T-helper 22 cell (primary cell): ENCODE measurements at places on chromosomes 5 and 9.

GRCh38 chr9:93303258-93303771 is 119.4 kb downstream of the WNK2 start:
- no peak for DNase-seq

DNA sequence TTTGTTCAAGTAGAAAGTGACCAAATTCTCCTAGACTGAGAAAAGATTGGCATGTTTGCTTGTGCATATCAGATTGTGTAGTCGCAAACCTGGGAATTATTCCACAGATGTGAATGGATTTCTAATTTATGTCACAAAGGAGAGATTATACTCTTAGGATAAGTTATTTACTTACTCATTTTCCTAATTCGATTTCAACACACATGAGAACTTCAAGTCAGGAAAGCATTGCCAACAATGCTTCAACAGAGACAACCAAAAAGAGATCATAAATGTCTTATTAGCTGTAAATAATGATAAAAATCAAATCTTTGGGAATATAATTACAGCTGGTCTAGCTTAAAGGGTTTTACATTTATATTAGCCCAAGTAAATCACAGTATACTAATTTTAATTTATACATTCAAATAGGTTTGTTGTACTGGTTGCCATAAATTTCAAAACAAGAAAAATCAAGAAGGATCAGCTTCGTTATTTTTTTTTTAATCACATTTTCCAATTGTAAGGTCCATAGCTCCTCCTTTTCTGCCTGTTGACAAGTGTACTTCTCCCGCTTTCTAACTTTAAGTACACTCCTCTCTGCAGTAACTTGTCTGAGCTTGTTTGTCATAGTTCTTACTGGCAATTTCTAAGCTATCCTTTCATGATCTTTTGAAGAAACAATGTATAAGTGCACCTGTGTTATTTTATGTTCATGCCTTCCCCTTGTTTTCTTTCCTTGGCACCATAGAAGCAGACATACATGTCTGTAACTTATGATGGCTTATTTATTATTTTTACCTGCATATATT is 246.6 kb downstream of the DEPDC1B start:
- DNase-seq = no peak

DNA sequence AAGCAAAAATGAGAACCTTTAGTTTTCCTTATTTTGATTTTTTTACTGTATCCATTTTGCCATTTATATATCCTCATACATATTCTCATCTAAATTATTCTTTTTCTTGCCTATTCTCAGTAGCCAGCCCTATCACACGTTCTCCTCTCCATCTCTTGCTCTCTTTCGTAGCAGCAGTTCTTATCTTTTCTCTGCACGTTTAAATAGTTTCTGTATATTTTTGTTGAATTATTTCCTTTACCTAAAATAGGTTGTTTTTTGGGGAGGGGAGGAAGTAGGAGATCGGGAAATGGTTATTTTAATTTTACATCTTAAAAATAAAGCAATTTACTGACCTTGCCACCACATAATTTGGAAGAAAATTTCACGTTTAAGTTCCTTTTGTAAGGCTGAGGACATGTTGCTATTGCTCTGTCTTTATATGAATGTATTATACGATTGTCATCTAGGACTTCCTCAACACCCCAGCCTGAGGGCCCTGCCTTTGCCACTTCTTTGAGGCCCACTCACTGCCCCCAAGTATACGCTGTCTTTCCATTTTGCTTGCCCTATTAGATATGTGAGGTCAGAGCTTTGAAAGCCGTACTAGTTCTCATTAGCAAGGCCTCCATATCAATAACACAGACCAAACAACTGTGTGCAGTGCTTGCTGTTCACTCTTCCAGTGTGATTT is 140.3 kb downstream of the GNAQ start:
- DNase-seq = no peak

DNA sequence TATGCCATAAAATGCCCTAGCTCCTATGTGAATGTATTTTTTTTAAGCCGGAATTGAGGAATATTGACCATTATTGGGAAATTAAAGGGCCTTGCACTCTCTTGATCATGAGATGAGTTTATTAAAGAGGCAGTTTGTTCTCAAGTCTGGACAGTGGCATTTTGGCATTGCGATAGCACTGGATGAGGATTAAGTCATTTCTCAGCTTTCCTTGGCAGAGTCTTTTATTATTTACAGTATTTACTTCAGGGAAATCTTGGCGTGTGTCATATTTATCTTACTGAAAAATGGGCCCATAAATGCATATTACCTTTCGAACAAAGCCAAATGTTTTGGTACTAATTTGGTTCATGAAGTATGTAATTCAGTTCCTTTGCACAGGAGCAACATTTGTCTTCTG is 194.4 kb downstream of the EBF1 start:
- no peak for DNase-seq

DNA sequence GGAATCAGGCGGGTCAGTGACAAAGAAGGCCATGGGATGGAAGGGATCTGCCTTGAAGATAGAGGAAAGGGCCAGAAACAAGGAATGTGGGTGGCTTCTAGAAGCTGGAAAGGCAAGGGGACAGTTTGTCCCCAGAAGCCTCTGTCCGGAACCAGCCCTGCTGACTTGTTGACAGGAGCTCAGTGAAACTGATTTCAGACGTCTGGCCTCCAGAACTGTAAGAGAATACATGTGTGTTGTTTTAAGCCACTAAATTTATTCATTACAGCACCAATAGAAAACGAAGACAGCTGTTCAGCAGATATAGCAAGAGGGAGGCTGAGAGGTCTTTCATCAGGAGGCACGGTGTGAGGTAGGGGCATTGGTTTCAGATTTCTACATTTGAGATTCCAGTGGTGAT is 422.5 kb downstream of the KDM4C start:
- DNase-seq = no peak

GRCh38 chr9:136550439-136551289 is 4.8 kb upstream of the NOTCH1 start:
- DNase-seq = no peak

DNA sequence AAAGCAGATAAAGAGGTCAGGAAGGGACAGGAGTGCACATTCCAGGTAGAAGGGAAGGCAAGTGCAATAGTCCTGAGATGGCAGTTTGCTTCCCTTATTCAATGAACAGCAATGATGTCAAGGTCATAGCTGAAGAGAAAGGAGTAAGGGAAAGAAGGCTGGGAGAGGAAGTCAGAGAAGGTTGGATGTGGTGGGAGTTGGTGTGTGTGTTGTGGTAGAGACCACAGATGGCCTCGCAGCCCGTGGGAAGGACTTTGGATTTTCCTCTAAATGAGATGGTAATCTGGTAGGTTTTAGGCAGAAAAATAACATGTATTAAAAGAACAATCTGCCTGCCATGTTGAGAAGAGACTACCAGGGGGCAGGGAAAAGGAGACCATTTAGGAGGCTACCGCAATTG is 25.1 kb upstream of the LPAR1 start:
- DNase-seq = no peak

- no peak for DNase-seq
Observed at GRCh38 chr5:127957183-127957582, 126.4 kb upstream of the SLC12A2 start.

DNA sequence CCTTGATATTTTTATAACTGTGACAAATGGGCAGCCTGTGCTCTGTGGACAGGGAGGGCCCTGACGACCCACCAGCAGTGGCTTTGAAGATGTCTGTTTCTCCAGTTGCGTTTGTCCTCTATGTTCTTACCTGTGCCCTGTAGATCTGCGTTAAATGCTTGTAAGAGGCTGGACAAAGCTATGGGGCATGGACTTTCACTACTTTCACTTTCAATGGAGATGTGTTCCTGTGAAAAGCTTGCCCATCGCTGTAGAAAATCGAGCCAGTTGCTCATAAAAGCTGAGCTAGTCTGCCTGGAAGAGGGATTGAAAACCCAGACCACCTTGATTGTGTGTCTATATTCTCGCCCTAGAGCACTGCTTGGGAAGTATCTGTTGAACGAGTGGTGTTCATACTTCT is 74.1 kb downstream of the PSAT1 start:
- DNase-seq = no peak

DNA sequence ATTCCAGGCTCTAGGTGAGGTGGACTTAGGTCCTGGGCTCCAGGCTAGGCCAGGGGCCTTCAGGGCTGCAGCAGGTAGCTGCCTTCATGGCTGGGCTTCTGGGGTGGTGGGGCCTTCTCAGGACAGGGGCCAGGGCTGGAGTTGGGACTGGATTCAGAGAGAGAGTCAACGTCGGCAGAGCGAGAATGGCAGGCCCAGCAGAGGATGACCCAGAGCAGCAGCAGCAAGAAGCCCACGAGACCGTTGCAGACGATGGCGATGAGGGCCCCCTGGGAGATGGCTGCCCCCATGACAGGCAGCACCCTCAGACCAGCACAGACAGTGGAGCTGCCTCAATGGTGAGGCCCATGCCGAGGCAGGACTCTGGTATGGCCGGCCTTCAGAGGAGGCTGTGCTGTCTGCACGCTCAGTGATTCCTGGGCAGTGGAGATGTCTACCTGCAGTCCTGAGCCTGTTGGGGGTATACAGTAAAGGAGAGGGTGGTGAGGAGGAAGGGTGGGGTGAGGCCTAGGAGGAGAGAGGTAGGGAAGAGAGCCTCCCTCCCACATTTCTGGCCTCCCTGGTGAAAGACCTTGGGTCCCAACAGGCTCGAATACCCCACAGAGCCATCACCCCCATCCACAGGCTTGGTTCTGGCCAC is 1.3 kb downstream of the ENHO start:
- DNase-seq = no peak

- no peak for DNase-seq
Observed at GRCh38 chr5:171477101-171477500, 57.7 kb downstream of the FGF18 start.

DNA sequence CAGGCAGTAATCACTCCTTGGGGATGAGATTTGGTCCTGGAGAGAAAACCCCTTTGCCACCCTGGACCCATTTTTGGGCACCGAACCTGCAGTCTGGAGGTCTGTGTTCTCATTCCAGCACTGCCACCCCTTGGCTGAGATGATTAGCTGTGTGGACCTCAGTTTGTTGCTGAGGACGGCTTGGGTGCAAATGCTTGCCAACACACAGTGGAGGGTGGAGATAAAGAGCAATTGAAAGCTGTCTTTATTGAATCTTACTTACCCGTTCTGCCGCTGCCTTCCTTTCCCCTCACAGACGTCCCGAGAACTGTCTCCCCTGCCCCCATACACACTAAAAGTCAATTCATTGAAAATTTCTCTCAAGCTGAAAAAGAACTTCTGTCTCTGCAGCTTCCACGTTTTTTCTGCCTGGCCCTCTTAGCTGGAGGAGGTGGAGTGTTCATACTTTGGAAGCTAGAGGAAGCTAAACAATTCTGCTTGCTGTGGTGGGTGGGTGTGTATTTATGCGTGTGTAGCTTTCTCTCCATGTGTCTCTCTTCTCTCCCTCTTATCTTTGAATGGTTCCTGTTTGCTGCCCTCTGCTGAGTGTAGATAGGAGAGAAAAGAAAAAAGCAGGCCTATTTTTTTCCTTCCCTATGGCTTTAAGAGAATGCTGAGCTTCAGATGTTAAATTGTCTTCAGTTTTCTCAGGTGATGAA is 6.6 kb downstream of the GALNT10 start:
- no peak for DNase-seq

DNA sequence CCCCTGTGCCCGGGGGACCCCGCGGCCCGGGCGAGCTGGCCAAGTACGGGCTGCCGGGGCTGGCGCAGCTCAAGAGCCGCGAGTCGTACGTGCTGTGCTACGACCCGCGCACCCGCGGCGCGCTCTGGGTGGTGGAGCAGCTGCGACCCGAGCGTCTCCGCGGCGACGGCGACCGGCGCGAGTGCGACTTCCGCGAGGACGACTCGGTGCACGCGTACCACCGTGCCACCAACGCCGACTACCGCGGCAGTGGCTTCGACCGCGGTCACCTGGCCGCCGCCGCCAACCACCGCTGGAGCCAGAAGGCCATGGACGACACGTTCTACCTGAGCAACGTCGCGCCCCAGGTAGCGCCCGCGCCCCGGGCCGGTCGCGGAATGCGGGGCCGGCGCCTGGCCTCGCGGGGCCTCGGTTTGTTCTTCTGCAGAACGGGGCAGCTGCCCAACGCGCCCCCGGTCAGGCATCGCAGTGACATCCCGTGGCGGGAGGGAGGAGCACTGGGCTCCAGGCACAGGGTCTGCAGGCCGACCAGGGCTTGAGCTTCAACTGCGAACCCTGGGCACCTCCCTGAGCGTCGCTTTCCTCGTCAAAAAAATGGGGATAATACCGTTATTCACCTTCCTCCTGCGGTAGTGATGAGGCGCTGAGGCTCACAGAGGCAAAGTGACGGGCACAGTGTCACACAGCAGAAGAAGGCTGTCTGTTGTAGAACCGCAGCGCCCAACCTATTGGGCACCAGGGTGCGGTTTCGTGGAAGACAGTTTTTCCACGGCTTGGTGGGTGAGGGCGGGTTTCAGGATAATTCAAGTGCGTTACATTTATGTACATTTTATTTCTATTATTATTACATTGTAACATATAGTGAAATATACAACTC is 777 bp downstream of the ENDOG start:
- DNase-seq = no peak

GRCh38 chr5:601771-602465 is 10.2 kb upstream of the CEP72 start:
- no peak for DNase-seq

DNA sequence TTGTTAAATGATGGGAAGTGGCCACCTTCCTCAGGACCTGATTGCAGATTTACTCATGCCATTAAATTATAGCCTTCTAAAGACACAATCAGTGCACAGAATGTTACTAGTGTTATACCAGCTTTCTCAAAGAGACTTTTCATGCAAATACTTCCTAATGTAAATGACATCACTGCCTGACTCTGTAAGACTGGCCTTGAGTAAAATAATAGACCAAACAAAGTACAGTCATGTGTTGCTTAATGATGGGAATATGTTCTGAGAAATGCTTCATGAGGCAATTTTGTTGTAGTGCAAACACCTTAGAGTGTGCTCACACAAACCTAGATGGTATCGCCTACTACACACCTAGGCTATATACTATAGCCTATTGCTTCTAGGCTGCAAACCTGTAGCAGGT is 17.0 kb upstream of the C1QTNF3 start:
- DNase-seq = no peak

GRCh38 chr5:73232266-73233041 is 59.5 kb downstream of the TMEM174 start:
- no peak for DNase-seq

- DNase-seq = no peak
Observed at GRCh38 chr5:95970359-95970704, 8.7 kb upstream of the ELL2 start.

GRCh38 chr5:149414405-149415065 is 35.4 kb upstream of the IL17B start:
- DNase-seq = no peak

DNA sequence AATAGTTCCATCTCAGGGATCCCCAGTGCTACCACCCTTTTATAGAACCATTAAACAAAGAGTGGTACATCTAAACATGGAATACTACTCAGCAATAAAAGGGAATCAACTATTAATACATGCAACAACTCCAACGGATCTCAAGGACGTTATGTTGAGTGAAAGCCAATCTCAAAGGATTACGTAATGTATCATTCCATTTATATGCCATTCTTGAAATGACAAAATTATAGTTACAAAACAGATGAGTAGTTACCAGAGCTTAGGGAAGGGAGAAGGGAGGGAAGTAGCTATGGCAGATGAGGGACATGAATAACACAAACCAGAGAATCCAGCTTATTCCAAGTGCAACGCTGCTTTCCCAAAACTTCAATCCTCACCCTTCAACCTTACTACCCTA is 69.5 kb downstream of the ACTL7B start:
- DNase-seq = no peak
